HuH-7.5 (cell line): ENCODE measurements at places on chromosomes 13 and 19.

DNA sequence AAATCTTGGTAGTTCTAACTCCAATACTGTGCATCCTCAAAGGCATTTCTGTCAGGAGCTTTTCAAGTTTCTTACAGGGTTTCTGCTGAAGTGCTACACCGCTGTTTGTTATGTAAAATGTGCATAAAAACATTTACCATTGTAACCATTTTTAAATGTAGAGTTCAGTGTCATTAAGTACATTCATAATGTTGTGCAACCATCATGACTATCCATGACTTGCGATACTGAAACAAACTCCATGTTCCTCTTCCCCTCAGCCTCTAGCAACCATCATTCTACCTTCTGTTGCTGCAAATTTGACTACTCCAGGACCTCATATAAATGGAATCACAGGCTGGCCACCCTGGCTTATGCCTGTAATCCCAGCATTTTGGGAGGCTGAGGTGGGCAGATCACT is 14.4 kb upstream of the SLC25A42 start:
- no peak for DNase-seq

GRCh38 chr19:10911579-10912363 is 16.7 kb downstream of the YIPF2 start:
- no peak for DNase-seq

DNA sequence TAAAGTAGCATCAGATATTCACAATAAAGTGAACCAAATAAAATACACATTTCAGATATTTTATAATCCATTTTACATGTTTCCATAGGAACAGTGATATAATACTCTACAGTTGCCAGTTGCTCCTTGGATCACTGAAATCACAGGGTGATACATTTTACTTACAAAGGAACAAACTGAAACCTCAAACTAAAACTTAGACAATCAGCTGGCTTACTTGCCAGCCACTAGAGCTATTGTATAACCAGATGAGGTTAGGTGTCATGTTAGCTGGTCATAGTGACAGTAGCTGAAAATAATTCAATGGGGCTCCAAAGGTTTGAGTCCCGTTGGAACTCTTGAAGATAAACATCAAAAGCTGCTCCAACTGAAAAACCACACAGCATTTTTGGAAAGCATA is 274.6 kb downstream of the ITGBL1 start:
- no peak for DNase-seq

DNA sequence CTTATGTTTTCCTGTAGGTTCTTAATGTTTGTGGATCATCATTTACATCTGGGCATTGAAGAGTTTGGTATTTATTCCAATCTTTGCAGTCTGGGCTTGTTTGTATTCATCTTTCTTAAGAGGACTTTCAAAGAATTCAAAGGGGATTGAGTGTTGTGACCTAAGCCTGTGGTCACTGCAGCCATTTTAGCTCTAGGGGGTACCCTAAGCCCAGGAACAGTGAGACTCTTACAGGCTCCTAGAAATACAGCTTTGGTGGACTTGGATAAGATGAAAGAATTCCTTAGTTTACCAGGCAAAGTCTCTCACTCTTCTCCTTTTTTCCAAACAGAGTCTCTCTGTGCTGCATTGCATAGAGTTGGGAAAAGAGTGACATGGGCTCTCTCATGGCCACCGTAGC is 2539.0 kb upstream of the PCDH20 start:
- DNase-seq: no peak

GRCh38 chr19:48603449-48603848 is 3.1 kb upstream of the SPACA4 start:
- DNase-seq: no peak

DNA sequence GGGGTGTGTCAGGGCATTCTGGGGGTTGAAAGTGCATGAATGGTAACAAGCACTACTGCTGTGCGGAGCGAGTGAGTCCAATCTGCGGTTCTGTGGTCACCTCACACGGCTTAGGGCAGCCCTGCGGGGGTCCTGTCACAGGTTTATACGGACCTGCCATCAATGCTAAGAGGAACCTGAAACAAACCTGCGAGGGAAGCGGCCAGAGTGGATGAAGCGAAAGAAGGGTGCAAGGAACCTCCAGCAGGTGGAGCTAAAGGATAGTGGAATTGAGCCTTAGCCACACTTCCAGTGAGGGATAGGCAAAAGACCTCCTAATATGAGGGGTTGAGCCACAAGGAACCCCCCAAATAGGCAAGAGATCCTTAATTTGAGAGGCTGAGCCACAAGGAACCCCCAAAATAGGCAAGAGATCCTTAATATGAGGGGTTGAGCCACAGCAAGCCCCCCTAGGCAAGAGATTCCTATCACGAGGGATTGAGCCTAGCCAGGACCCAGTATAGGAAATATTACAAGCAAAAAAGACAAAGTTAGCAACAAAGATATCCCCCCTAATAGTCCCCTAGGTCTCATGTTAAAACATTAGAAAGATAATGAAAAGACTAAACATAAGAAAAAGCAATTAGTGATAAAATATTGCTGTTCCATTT is 6.3 kb upstream of the ZNF69 start:
- peak; percentile 51 for DNase-seq

DNA sequence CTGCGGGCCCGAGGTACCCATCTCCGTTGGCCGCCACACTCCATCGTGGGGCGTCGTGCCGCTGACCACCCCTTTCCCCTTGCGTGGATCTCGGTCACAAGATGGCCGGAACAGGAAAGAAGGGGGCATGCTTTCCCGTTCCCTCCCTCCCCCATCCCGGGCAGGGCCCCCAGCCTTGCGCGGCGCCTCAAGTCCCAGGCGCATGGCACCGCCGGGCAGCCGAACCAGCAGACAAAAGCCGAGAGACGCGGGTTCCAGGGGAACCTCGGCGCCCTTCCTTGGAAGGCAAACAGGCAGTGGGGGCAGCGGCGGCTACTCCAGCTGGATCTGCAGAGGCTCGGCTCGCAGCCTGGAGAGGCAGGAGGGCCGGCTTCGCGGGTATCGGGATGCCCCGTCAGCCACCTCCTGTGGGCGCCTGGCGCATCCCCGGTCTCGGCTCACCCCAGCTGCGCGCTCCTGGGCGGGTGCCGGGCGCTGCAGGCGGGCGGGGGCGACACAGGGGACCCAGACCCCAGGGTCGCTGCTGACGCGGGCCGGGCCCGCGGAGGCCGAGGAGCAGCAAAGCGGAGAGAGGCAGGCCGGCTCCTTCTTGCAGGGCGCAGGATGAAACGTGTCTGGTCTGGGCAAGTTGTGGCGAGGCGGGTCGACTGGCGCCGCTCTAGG is 439 bp downstream of the DZIP1 start:
- no peak for DNase-seq

DNA sequence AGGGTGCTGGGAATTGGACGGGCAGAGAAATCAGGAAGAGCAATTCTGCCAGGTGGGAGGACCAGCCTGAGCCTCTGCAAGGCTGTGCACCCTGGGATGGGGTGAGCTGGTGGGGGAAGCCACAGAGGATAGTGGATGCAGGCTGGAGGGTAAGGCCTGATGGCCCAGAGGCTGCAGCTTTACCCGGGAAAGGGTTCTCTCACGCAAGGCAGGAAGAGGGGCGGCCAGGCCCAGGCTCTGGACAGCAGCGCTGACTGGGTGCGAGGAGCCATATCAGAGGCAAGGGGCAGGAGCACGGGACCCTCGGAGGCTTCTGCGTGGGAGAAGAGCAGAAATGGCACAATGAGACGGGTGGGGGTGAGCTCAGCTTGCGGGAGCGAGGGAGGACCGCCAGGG is 104.6 kb downstream of the SOX1 start:
- DNase-seq: no peak

DNA sequence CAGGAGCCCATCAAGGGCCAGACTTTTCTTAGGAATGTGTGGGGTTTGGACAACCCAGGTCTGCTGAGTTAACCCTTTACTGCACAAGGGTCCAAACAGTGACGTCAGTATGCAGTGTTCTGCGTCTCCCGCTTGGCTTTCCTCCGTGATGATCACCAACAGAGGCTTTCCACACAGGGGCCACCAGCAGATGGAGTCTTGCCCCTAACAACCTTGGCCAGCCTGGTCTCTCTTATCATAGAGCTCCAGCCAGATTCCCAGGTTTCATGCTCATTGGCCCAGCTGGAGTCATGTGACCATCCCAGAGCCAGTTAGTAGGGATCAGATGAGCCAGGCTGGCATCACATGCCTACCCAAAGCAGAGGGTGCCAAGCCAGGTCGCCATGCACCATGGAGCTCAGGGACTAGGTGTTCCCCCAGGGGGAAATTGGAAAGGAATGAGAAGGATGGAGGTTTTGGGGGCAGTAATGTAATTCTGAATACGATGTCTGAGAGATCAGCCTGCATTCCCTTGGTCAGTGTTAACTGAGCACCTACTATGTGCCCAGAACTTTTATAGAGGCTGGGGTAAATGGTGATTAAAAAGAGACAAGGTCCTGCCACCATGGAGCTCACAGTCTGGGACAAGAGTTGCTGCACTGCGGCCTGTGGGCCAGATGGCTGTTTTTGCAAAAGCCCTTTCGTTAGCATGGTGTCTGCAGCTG is 61.2 kb downstream of the MYH14 start:
- no peak for DNase-seq

DNA sequence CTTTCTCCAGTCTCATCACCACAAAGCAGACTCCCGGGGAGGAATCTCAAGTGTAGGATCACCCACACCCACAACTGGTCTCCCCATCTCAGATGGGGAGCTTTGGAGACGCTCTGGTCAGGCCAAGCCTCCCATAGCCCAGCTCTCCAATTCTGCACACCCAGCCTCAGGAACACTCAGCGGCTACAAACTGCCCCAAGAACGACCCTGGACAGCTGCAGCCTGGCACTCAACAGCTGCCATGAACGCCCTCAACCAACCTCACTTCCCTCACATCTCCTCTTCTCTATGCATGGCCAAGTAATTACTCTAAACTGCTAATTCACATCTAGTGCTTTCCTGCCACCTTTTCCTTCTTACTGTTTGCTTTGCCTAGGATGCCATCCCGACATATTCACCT is 42.6 kb downstream of the DZIP1 start:
- DNase-seq: no peak

GRCh38 chr19:2494084-2494446 is 18.1 kb downstream of the GADD45B start:
- no peak for DNase-seq

- no peak for DNase-seq
These were observed 1.3 kb downstream of the FCGRT start for GRCh38 chr19:49513746-49514118.

- no peak for DNase-seq
These were observed 437.0 kb downstream of the SUCLA2 start for GRCh38 chr13:47564041-47564440.

DNA sequence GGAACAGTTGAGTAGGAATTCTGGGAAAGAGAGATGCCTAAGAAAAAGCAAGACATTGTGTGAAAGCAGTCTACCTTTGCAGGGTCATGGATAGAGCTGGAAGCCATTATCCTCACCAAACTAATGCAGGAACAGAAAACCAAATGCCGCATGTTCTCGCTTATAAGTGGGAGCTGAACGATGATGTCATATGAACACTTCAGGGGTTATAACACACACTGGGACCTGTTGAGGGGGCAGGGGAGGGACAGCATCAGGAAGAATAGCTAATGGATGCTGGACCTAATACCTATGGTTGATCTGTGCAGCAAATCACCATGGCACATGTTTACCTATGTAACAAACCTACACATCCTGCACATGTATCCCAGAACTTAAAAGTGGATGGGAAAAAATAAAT is 69.9 kb downstream of the TSC22D1 start:
- no peak for DNase-seq

GRCh38 chr19:58396691-58397532 is 1.5 kb downstream of the RNF225 start:
- DNase-seq: peak; percentile 10

- DNase-seq: no peak
These were observed 112.1 kb upstream of the SOX1 start for GRCh38 chr13:111954661-111955411.

DNA sequence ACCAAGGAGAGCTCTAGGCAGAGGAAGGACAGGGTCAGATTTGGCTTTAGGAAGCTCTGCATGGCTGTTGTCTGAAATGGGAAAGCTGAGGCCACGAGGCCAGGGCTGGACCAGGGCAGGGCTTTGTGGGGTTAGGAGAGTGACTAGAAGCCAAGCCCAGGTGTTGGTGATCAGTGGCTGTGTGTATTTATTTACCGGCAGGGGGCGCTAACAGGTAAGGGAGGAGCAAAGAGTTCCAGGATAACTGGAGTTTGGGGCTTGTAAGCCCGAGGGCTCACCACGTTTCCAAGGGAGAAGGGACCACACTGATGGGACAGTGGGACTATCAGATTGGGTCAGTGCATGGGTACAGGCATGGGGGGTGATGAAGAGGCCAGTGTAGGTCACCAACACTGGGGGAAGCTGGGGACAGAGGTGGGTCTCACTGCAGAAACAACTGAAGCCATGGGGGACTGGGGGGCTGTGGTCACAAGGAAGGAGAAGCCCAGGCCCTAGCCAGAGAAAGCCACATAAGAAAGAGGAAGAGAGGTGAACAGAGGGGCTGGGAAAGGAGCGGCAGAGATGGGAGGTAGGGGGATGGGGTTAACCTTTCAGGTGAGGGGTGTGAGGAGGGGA is 3.9 kb downstream of the TMEM147 start:
- DNase-seq: peak; percentile 92

- no peak for DNase-seq
These were observed 81.1 kb upstream of the FLT1 start for GRCh38 chr13:28576067-28576466.

DNA sequence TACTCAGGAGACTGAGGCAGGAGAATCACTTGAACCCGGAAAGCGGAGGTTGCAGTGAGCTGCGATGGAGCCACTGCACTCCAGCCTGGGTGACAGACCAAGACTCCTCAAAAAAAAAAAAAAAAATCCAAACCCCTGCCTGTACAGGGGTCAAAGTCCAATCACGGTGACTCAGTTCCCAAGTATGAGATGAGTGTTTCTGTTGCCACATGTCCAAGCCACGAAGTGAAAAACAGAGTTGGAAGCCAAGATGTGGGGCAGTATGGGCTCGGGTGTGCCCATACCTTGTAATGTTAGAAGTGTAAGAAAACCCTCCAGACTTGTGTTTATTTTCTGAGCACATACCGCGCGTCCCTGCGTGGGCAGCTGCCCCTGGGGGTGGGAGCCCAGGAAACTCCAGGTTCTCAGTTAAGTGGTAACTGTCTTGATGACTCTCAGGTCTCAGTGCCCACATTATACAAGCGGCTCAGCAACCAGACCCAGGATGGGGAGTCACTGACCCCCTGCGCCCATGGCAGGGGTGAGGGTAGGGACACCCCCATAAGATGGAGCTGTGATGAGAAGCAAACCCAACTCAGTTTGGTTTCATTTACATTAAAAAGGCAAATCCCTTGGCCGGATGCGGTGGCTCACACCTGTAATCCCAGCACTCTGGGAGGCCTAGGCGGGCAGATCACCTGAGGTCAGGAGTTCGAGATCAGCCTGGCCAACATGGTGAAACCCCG is 1.2 kb upstream of the GPX4 start:
- DNase-seq: no peak

DNA sequence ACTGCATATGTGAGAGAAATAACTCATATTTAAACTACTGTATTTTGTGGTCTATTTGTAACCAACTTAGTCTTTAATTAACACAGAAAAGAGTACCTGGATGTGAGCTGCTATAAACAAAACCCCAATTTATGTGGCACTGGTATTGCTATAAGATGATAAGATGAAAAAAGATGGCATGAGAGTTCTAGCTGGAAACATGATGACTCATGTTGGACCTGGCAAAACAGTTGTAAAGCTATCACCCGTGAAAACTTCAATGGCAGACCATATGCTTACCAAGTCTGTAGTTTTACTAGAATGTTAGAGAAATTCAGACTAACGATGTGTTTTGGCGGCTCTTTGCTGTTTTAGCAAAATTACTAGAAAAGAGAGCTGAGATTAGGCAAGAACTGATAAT is 69.6 kb upstream of the PCDH9 start:
- no peak for DNase-seq
